Brain (organoid and tissue), 16 donors: ENCODE measurements at places on chromosomes 7 and 10.

DNA sequence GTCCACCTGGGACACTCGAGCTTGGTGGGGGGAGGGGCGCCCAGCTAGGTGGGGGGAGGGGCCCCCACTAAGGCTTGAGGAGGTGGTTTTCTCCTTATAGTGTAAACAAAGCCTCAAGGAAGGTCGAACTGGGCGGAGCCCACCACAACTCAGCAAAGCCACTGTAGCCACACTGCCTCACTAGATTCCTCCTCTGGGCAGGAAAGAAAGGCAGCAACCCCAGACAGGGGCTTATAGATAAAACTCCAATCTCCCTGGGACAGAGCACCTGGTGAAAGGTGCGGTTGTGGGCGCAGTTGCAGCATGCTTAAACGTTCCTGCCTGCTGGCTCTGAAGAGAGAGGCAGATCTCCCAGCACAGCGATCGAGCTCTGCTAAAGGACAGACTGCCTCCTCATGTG is 133.1 kb downstream of the SNX13 start:
- no peak for DNase-seq

DNA sequence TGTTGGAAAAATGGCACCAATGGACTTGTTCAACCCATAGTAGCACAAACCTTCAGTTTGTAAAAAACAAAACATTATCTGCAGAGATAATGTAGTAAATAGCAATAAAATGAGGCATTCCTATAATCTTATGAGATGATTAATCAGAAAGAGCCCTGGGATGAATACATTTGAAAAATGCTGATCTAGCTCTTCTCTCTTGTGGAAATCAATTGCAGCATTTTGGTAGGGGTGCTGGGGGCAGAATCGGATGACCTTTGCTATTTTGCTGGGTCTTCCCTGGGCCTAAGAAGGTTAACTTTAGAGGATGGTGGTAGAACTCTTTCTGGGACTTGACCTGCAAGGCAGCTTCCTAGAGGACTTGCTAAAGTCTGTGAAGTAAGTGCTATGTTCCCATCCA is 163.5 kb downstream of the ADRA2A start:
- DNase-seq = no peak

GRCh38 chr7:32910195-32910594 is 18.6 kb upstream of the KBTBD2 start:
- no peak for DNase-seq

- DNase-seq = no peak
Observed at GRCh38 chr7:36748017-36748487, 23.8 kb upstream of the AOAH start.

- no peak for DNase-seq
Observed at GRCh38 chr10:16425449-16425848, 11.4 kb upstream of the PTER start.

GRCh38 chr7:129285111-129285510 is 60.3 kb downstream of the AHCYL2 start:
- DNase-seq = no peak
